ENCODE measurements at places on chromosomes 11 and 22.

DNA sequence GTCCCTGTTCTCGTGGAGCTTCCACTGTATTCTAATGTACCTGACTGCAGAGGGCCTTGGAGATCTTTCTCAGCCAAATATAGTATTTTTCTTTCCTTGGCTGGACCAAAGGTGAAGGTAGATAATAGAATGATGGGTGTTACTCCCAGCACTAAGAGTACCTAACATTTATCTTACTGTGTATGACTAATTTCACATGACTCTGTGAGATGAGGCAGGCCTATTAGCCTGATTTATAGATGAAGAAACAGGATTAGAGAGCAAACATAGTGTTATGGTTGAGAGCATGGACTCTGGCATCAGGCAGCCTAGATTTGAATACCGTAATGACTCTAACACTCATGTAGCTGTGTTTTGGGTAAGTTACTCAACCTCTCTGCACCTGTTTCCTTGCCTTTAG, 2.7 kb downstream of the ACO2 start:
- no peak for DNase-seq

- DNase-seq: no peak
Observed at GRCh38 chr11:36381015-36381360, 84.9 kb downstream of the PRR5L start.

DNA sequence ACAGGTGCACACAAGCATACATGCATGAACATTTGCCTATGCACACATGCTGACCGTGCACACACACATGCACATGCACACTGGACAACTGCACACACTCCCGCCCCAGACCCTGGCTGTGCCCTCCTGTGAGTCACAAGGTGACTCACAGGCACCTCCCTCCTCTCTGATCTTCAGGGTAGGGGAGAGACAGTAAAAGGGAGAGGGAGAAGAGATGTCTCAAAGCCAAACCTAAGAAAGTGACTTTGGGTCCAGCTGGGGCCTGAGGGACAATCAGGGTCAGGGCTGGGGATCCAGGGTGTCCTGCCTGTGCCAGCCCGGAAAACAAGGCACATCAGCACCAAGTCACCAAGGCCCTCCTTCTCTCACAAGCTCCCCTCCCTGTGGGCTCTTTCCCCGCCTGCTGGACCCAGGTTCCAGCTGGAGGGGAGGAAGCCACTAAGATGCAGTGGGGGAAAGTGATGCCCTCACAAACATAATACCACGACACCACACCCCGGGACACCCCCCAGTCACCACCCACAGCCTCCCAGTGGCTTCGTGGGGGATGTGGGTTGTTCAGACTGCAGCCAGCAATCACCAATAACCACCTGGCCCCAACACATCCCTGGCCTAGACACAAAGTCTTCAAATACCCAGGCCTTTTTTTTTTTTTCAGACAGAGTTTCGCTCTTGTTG, 39.3 kb downstream of the PDGFB start:
- DNase-seq: no peak

- no peak for DNase-seq
Observed at GRCh38 chr11:72001834-72002591, 3.3 kb downstream of the IL18BP start.

- DNase-seq: no peak
Observed at GRCh38 chr11:94131047-94131717, 2.5 kb downstream of the PANX1 start.

DNA sequence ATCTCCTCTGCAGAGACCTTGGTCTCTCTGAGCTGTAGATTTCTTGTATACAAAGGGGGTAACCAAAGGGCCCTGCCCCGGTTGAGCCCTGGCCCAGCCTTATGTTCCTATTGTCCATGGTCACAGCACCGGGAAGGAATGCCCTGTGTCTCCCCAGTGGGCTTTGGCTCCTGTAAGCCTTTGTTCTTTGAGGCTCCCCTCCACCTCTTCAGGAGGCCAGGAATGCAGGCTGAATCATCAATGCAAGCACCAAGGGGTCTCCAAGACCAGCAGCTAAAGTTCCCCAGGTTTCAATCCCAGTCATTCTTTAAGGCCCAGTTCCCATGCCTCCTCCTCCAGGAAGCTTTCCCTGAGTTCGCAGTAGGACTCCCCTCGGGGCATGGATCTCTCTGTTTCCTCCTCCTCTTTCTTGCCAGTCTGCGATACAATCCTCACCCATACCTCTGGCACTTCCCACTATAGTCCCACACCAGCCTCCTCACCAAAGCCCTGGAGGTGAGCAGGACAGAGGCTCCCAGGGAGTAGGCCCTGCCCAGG, 29.2 kb upstream of the KLHL35 start:
- no peak for DNase-seq

GRCh38 chr11:76735841-76736240, 47.3 kb upstream of the TSKU start:
- no peak for DNase-seq

DNA sequence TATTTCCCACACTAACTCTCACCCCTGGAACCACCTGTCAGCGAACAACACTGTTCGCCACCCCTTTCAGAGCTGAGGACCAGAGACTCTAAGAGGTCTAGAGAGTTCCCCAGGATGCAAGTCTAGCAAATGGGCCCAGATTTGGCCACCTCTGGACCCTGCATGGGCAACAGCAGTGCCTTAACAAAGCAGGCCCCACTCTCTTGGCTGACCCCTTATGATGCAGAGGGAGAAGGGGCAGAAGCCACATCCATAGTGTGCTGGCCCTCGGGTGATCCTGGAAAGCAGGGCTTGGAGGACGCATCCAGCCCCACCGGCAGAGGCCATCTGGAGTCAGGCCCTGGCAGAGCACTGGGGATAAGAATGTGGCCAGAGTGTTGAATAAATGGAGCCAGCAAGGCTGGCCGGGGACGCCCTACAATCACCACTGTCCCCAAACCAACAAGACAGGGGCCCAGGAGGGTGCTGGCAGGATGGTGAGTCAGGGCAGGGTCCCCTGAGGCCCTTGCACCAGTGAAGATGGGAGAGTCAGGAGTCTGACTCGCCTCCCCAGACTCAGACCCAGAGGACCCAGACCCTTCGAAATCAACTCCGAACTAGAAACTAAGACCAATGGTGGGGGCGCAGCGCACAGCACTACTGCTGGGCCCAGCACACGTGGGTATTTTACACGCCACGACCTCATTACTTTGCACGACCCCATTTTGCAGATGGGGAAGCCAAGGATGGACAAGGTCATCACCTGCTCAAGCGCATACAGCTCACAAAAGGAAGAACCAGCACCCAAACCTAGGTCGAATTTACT, 6.5 kb downstream of the CSNK1E start:
- DNase-seq: no peak

GRCh38 chr11:95264881-95265280, 33.9 kb upstream of the SESN3 start:
- DNase-seq: no peak

DNA sequence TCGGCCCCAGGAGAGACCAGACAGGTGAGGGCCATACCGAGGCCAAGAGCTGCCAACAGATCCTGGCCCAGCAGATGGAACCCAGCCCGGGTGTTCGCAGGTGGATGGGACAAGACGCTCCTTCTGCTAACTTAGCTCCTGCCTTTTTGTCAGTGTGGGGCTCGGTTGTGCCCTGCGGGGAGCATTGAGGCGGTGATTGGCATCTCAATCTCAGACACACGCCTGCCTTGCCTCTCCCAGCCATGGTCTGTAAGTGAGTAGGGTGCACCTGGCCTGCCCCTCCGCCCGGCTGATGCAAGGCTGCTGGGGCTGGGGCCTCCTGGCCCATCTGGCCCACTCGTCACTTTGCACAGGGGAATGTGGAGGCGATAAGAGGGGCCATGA, 350.1 kb downstream of the TBC1D22A start:
- DNase-seq: no peak

- no peak for DNase-seq
Observed at GRCh38 chr11:71491531-71491930, 35.5 kb upstream of the KRTAP5-7 start.

DNA sequence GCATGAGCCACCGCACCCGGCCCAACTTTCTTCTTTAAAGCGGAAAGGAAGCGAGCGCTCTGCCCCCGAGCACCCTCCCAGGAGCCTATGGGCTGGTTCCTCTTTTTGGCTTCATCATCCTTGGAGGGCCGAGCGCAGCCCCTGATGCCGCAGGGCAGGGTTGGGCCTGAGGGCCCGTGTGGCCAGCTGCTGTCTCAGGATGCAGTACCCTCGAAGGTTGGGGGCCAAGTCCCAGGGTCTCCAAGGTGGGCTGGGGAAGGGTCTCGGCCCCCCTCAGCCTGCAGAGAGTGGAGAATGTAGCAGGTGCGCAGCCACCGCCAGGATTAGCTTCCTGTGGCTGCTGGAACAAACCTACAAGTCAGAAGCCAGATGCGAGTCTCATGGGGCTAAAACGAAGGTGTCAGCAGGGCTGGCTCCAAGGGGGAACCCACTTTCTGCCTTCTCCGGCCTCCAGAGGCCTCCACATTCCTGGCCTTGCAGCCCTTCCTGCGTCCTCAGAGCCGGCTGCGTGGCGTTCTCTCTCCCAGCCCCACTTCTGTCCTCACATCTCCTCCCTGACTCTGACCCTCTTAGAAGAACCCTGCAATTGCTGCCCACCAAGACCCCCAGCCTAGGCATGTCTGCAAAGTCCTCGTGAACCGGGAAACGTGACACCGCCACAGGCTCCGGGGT, 2.9 kb downstream of the PANX2 start:
- no peak for DNase-seq

- DNase-seq: no peak
Observed at GRCh38 chr11:14093065-14093464, 130.5 kb downstream of the SPON1 start.

DNA sequence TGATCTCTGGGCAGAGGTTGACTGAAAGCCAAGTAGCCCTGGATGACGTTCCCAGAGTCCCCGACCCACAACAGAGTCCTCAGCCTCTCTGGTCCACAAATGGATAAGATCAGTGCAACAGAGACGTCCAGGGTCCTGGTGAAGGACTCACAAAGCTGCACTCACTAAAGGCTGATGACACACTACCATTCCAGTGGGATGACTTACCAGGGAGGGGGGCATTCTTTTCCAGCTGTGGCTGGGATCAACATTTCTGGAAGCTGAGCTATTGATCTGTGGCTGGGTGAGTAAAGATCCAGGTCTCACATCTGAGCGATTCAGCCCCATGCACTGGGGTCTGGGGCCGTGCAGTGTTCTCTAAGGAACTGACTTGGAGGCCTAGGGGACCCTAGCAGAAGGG, 296.2 kb downstream of the NTM start:
- DNase-seq: no peak

DNA sequence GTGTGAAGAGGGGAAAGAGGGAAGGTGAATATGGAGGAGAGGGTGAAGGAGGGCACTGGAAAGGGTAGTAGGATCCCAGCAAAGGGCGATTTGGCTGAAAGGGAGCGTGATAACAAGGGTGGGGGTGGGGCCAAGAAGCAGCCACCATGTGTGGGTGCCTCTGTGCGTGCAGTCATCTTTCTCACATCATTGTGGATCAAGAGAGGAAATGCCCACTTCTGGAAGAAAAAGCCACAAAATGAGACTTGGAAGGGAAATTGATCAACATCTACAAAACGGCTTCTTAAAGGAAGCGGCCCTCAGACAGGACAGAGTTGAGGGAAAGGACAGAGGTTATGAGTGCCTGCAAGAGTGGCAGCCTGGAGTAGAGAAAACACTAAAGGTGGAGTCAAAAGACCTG, 1.2 kb upstream of the CXCR5 start:
- DNase-seq: no peak

DNA sequence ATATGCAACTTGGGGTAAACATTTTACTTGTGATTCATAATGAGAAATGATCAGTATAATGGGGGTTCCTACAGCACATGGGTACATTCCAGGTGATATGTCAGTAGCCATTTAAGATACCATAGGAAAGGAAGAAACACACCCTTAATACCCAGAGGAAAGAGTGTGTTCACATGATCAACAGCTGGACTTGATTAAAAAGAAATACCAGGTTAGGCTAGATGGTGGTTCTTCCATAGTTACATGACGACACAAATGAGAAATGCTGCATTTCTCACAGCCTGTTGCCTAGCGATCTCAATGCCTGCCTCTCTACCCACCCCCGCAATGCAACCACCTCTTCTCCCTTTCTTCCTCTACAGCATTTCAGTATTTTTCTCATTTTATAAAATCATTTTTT, 96.8 kb downstream of the TTC28 start:
- DNase-seq: no peak

GRCh38 chr11:72303179-72303578, 59.2 kb upstream of the PHOX2A start:
- DNase-seq: no peak

- DNase-seq: peak; percentile 67
Observed at GRCh38 chr11:132158091-132158490, 787.7 kb downstream of the NTM start.

GRCh38 chr11:111388420-111388819, 9.3 kb upstream of the POU2AF1 start:
- DNase-seq: no peak

- no peak for DNase-seq
Observed at GRCh38 chr22:16914006-16914405, 88.8 kb upstream of the XKR3 start.

- DNase-seq: no peak
Observed at GRCh38 chr11:93767018-93767417, 17.1 kb upstream of the MED17 start.
